Esophagus squamous epithelium (tissue), 5 donors: ENCODE measurements at places on chromosomes 5 and 9.

GRCh38 chr9:121222524-121223171 is 21.0 kb upstream of the RAB14 start:
- no peak for DNase-seq

GRCh38 chr5:139660923-139661814 is 13.0 kb downstream of the CXXC5 start:
- DNase-seq: no peak

DNA sequence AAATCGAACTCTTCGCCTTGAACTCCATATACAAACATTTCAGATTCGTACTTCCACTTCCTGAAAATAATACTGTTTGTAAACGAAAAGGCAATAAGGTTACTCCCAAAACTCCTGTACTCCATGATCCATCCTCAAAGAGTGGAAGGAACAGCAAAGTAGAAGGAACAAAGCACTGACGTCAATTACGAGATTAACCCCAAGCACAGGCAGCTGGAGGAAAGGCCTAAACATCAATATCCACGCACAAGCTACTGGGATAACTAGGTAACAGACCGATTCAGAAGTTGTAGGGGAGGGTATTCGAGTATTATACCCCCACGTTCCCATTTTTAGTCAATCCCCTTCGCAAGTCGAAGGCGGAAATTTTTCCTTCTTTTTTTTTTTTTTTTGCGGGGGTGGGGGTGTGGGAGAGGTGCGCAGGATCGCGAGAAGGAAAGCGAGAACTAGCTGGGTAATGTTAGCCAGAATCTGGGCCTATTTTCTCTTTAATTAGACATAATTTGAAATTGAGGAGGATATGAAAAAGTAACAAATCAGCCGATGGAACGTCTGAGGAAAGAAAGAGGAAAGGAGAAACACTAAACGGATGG is 909 bp downstream of the AFF4 start:
- no peak for DNase-seq

GRCh38 chr5:78778538-78778937 is 130.0 kb upstream of the LHFPL2 start:
- DNase-seq: no peak

GRCh38 chr9:97721396-97721795 is 24.3 kb upstream of the XPA start:
- DNase-seq: no peak

GRCh38 chr9:7246917-7247522 is 489.2 kb downstream of the KDM4C start:
- no peak for DNase-seq

DNA sequence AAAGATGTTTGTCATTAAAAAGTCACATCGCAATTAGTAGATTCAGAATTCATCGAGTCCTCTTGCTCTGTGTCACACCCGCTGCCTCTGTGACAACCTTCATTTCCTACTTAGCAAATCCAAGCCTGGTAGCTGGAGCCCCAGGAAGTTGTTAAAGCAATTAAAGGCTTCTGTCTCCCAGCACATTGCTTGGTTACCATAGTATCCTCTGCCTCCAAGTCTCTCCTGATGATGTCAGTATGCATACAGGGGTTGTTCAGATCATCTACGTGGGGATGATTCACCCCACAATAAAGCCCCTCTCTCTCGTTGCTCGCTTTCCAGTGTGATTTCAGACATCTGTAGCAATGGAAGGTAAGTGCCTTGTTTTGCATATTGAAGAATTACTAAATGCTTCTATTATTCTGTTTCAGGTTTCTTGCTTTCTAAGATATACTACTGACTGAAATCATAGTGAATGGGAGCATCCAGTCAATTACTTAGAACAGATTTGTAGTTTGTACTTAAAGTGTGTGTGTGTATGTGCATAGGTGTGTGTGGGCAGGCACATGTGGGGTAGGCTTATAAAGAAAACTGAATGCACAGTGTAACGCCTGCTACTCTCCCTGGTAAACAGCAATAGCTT is 52.9 kb downstream of the PAM start:
- no peak for DNase-seq

- DNase-seq: no peak
Observed at GRCh38 chr5:77569409-77569808, 69.1 kb downstream of the OTP start.

- no peak for DNase-seq
Observed at GRCh38 chr5:154993461-154993860, 20.1 kb upstream of the KIF4B start.

DNA sequence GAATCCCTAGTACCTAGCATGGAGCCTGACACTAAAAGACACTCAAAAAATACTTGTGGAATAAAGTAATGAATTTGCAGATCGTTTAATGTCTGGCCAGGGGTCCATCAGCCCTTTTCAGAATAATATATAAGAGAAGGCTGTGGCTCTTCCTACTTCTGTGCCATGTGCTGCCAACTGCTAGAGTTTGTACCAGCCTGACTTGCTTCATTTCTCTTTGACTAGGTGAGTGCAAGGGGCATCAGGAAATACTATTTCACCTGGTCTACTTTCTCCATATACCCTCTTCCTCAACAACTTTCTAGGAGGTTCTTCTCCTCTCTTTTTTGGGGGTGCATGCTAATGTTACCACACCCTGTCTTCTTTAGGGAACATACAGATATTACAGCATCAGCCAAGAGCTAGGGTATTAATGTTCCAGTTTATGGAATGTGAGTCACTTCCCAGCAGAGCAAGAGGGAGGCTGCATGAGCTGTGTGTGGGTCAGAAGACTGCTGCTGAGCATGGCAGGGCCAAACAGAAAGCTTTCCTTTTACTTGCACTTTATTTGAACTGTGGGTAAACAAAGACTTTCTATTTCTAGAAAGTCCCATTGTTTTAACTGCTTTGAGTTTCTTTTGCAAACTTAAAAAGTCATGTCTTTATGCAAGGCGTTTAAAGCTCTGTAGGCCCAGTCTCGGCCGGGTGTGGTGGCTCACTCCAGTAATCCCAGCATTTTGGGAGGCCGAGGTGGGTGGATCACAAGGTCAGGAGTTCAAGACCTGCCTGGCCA is 158.9 kb downstream of the ADAMTSL1 start:
- no peak for DNase-seq

DNA sequence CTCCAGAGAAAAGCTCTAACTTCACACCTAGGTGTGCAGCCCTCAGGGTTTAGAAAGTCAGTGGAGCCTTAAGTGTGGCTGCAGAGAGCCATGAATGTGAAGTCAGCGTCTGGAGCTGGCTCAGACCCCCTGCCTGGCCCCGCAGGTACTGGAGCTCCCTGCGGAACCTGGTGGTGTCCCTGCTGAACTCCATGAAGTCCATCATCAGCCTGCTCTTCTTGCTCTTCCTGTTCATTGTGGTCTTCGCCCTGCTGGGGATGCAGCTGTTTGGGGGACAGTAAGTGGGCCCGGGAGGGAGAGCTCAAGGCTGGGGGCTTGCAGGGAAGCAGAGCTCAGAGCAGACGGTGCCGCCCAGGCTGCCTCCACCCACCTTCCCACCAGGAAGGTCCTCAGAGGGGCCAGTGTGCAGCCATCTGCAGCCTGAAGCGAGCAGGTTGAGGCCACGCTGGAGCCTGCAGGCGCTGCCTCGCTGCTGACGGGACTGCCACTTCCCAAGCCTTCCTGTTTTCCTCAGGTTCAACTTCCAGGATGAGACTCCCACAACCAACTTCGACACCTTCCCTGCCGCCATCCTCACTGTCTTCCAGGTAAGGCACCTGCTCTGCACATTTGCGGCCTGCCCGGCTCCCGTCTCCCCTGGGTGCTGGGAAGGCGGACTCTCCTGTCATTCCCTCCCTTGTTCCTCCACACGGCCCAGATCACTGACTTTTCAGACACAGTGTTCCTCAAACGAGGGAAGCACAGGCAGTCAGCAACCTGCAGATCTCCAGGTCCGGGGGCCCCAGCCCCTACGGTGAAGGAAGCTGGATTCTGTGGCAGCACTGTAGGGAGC is 108.9 kb downstream of the CACNA1B start:
- DNase-seq: no peak

DNA sequence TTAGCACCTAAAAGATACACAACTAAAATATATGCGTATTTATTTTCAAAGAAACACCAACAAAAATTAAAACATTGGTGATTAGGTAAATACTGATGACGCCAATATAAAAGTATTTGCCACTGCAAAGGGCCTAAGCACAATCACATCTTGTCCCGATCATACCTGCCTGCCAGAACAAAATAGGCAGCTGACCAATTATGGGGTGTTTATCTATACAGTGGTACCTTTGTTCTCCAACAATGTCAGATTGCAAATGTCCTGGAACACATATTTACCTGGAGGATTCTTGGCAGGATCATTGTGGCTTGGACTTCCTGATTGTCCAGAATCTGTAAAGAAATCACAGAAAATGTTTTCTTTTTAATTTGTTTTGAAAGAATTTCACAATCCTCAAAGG is 134.5 kb downstream of the NFIB start:
- DNase-seq: no peak

GRCh38 chr5:73417303-73418034 is 31.1 kb downstream of the FOXD1 start:
- no peak for DNase-seq

GRCh38 chr9:1673300-1673699 is 341.8 kb upstream of the SMARCA2 start:
- no peak for DNase-seq

DNA sequence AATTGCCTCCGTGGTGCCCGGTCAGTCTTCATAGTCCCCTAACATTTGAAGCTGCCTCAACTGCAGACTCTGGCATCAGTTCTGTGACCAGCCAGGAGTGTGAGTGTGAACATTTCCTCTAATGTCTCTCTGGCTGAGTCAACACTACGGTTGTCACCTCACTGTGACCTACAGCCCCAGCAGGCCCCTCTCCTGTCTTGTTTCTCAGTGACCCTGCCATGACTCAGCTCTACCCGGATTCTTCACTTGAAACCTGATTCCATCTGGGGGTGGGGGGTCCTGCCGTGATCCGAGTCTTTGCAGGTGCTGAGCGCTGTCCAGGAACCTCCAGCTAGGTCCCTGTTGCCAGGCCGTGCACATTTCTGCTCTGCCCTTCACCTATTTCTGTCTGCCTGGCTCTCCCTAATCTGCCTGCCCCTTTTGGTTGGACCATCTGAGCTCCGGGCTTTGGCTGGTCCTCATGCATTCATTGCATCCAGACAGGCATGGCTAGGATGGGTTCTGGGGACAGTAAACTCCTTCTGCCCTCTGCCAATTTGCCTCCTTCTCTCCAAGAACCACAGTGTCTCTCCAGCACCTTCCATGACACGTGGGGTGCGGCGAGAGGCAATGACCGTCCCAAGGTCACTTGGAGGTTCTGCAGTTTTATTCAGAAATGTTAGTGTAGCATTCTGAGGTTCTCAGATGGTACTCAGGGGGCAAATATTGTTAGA is 24.2 kb downstream of the STC2 start:
- no peak for DNase-seq

- no peak for DNase-seq
Observed at GRCh38 chr5:60842871-60843385, 1.1 kb downstream of the ELOVL7 start.

DNA sequence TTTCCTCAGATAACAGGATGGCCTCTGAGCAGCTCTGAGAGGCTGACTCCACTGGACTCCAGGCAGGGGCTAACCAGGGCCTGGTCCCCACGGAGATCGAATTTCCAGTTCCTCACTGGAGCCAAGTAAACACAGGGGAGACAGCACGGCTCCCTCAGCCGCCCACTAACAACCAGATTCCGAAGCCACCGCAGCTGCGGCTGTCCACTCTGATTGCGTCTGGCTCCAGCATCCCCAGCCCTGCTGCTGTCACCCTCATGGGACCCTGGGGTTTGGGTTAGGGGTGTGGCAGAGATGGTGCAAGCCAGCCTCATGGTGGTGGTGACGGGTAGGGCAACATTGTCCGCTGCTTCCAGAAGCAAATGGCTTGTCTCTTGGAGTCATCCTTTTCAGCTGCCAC is 172.6 kb downstream of the RGS3 start:
- DNase-seq: no peak

DNA sequence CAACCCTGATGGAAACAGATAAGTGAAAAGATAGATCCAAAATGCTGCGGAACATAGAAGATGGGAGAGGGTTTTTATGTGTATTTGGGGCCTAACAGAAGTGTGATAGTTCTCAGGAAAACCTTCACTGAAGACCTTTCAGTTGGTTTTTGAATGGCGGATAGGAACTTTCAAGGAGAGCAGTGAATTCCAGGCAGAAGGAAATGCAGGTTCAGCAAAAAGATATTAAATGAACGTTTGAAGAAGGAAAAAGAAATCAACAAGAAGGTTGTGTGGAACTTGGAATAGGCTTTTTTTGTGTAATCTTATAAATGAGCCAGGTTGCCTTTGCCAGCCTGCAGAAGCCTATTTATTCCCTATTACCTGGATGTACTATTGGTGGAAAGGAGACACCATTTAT is 2.1 kb downstream of the PPIP5K2 start:
- no peak for DNase-seq

- no peak for DNase-seq
Observed at GRCh38 chr5:62560786-62561185, 17.8 kb upstream of the LRRC70 start.

DNA sequence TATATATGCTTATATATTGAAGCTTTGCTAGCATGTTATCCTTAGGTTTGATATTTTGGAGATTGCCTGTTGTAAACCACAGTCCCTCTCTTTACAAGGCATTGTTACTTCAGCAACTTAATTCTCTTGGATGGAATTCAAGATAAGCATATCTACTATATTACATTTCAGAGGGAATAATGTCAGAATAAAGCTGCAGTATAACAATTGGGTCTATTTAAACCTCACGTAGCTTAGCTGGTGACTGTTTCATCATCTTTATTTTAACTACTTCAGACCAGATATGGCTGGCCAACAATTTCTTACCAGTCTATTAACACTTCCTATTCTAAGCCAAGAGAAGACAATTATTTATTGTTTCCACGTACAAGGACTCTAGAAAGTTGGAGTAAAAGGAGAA is 27.1 kb downstream of the ZCCHC10 start:
- no peak for DNase-seq

GRCh38 chr5:143782588-143783386 is 29.2 kb upstream of the HMHB1 start:
- no peak for DNase-seq

DNA sequence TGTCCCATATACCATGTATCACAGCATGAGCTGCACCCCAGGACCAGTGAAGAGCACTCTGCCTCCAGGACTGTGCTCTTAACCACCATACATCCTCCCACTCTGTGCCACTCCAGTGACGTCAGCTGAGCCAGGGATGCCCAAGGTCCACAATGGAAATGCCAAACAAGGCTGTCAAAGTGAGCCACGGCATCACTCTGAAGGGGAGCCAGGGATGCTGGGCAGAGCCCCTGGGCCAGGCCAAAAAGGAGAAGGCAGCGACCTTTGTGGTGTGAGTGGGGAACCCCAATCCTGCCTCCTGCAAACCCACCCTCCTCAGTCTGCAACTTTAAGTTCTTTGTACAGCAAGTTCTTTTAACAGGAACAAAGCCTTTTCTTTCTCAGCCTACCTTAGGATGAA is 242.7 kb downstream of the SYK start:
- no peak for DNase-seq
